ENCODE measurements at places on chromosomes 2 and 18.
A peak's percentile ranks its signal among the peaks of the same experiment; 100 is the strongest.

- DNase-seq: no peak
- no peak overlapping the region for H3K27ac ChIP-seq
- H3K4me3 ChIP-seq: no peak overlapping the region
- H3K27me3 ChIP-seq: no peaks in the 10 kb centered on the region
- H3K4me1 ChIP-seq: no peaks in the 10 kb centered on the region
These were observed 797.5 kb upstream of the RAB6C start for GRCh38 chr2:129181963-129182362.

DNA sequence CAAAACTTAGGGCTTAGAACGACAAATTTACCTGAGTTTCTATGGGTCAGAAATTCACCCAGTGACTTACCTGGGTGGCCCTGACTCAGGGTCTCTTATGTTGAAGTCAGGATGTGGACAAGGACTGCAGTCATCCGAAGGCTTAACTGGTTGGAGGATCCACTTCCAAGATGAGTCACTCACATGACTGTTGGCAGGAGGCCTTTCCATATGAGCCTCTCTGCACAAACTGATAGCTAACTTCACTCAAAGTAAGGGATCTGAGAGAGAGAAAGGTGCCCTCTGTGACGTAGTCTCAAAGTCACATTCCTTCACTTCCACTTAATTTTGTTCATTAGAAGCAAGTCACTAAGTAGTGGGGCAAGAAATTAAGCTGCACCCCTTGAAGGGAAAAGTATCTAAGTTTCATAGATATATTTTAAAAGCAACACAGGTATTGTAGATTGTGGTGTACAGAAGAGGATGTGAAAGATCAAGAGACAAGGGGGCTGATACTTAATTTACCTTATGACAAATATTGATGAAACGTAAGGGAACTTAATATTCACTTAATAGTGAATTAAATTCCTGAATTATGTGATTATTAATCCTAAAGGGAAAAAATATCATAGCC lies 48.4 kb downstream of the TANK start:
- no peak overlapping the region for H3K27ac ChIP-seq
- H3K4me1 ChIP-seq: peaks cover 3% of the 10 kb centered on the region
- H3K36me3 ChIP-seq: peaks cover 45% of the 10 kb centered on the region
- H3K4me3 ChIP-seq: no peak overlapping the region
- H3K27me3 ChIP-seq: no peaks in the 10 kb centered on the region

DNA sequence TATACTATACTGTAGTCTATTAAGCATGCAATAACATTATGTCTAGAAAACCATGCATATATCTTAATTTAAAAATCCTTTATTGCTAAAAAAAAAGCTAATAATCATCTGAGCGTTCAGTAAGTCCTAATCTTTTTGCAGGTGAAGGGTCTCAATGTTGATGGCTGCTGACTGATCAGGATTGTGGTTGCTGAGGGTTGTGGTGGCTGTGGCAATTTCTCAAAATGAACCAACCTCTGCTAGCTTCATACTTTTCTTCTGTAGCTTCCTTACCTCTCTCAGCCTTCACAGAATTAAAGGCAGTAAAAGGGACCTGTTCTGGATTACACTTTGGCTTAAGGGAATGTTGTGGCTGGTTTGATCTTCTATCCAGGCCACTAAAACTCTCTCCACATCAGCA lies 235.8 kb downstream of the NBAS start:
- H3K36me3 ChIP-seq: peaks cover 22% of the 10 kb centered on the region
- no peaks in the 10 kb centered on the region for H3K27me3 ChIP-seq
- no peak overlapping the region for H3K27ac ChIP-seq

GRCh38 chr2:173101687-173102086 lies 26.0 kb downstream of the MAP3K20 start:
- H3K27ac ChIP-seq: no peak overlapping the region
- H3K36me3 ChIP-seq: no peaks in the 10 kb centered on the region
- DNase-seq: no peak
- H3K27me3 ChIP-seq: no peaks in the 10 kb centered on the region
- H3K4me3 ChIP-seq: no peak overlapping the region

DNA sequence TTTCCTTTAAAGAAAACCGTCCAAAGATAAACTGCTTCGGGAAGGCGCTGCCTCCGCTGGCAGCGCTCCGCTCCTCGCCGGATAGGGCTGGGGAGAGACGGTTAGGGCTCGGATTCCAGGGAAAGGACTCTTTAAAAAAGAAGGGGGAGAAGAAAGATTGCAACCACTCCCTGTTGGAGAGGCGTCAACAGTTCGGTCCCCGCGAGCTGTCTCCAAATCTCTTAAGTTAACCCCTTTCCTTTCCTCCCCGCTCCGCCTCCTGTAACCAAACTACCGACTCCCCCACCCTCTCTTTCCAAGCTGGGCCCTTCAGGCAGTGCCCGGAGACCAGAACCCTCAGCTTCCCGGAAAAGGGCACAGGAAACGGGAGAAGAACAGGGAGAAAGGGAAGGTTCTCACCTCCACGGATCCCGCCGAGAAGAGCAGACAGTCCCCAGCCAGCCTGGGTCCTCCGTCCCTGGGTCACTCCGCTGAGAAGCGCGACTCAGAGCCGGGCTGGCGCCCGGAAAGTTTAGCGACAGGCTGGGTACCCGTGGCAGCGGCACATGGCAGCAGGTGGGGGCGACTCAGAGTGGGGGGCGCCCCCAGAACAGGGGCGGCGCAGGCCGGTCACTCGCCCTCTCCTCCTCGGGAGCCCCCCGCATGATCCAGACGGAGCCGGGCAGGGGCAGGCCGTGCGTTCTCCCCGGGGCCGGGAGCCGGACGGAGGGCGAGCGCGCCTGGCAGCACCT lies 675 bp downstream of the FZD5 start:
- peaks cover 22% of the 10 kb centered on the region for H3K4me1 ChIP-seq
- DNase-seq: no peak
- H3K27ac ChIP-seq: no peak overlapping the region
- peak overlapping the region; percentile 78 for H3K4me3 ChIP-seq
- H3K27me3 ChIP-seq: peaks cover 4% of the 10 kb centered on the region

- H3K4me3 ChIP-seq: no peak overlapping the region
- DNase-seq: no peak
- no peaks in the 10 kb centered on the region for H3K36me3 ChIP-seq
- no peaks in the 10 kb centered on the region for H3K4me1 ChIP-seq
- no peak overlapping the region for H3K27ac ChIP-seq
- no peaks in the 10 kb centered on the region for H3K27me3 ChIP-seq
These were observed 118.9 kb downstream of the LPIN1 start for GRCh38 chr2:11865378-11865777.

DNA sequence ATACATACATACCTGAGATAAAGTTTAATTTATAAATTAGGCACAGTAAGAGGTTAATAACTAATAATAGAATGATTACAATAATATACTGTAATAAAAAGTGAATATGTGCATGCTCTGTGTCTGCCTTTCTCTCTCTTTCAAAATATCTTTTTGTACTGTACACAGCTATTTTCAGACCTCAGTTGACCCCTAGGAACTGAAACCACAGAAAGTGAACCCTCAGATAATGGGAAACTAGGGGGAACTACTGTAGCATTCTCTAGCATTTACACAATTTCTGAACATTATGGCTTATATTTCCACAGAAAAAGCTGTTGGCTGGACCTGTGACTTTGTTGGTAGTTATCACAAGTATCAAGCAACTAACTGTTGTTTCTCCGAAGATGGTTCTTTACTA lies 25.9 kb downstream of the WDR75 start:
- no peaks in the 10 kb centered on the region for H3K27me3 ChIP-seq
- H3K4me3 ChIP-seq: no peak overlapping the region
- no peak overlapping the region for H3K27ac ChIP-seq
- no peaks in the 10 kb centered on the region for H3K4me1 ChIP-seq
- no peak for DNase-seq

DNA sequence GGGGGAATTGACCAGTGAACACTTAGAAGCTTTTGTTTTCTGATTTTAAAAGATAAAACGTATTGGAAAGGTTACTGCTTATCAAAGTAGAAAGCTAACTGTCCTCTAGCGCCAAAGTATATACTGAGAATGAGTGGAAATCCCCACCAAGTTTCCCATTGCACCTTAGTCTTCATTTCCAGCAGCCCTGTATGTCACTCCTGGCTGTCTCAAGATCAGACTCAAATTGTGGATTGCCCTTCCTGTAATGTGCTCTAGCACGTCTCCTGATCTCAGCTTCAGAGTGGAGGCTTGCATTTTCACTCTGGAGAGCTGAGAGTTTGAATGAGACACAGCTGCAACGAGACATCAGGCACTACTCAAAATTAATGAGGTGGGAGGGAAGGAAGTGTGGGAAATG lies 26.6 kb downstream of the MFF start:
- no peaks in the 10 kb centered on the region for H3K27me3 ChIP-seq
- H3K4me3 ChIP-seq: no peak overlapping the region
- no peak overlapping the region for H3K27ac ChIP-seq
- no peaks in the 10 kb centered on the region for H3K4me1 ChIP-seq

DNA sequence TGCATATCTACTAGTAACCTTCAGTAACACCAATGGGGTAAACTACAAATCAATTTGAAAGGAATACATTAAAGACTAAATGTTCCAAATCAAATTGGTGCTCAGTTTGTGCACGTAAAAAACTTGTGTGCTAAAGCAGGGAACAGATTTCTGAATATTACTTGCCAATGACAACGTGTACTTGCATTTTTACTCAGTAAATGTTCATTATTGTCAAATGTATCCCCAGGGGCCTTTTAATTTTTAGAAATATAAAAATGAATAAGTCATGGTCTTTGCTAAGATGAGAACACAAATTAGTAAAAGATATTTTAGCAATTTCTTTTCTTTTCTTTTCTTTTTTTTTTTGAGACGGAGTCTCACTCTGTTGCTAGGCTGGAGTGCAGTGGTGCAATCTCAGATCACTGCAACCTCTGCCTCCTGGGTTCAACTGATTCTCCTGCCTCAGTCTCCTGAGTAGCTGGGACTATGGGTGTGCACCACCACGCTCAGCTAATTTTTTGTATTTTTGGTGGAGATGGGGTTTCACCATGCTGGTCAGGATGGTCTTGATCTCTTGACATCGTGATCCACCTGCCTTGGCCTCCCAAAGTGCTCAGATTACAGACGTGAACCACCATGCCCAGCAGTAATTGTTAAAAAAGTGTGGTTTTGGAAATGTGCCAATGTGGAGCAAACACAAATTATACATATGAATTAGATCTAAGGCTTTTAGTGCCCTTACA lies 52.6 kb downstream of the PMAIP1 start:
- H3K4me3 ChIP-seq: no peak overlapping the region
- no peaks in the 10 kb centered on the region for H3K4me1 ChIP-seq
- H3K27me3 ChIP-seq: no peaks in the 10 kb centered on the region

DNA sequence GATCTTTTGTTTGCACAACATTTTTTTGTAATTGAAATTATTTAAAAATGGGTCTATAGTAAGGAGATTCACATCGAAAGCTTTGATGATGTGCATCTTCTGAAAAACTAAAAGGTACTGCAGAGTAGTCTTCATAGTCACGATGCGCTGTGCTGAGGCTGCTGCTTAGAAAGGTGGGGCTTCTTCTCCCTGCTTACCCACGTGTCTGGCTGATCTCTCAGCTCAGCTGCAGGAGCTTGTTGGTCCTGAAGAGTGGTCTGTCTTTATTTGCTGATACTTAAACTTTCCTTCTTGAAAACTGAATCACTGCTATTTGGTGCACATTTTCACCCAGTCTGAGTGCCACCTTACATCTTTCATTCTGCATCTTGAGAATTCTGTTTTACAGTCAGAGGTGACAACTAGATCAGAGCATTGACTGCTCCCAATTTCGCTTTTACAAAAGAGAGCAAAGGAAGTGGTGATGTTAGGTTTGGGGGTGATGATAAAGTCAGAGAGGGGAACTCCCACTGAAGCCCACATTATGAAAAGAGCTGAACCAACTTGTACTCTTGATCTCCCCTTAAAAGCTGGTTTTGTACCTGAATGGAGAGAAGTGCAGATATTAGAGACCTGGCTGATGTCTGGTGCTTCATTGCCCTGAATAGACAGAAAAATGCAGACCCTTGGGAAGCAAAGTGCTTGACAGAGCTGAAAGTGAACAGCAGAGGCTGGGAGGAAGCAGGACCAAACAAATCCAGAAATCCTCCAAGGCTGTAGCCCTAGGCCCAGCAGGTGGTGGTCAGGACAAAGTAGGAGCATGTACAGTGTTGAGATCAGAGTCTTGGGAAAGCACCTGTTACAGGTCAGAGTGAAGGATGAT lies 984.5 kb downstream of the TSN start:
- H3K4me3 ChIP-seq: no peak overlapping the region
- H3K4me1 ChIP-seq: no peaks in the 10 kb centered on the region
- H3K36me3 ChIP-seq: no peaks in the 10 kb centered on the region
- DNase-seq: no peak
- H3K27me3 ChIP-seq: no peaks in the 10 kb centered on the region

- H3K27ac ChIP-seq: no peak overlapping the region
- no peaks in the 10 kb centered on the region for H3K36me3 ChIP-seq
- H3K4me1 ChIP-seq: no peaks in the 10 kb centered on the region
- no peak for DNase-seq
- H3K27me3 ChIP-seq: no peaks in the 10 kb centered on the region
- H3K4me3 ChIP-seq: no peak overlapping the region
These were observed 103.0 kb upstream of the STK39 start for GRCh38 chr2:168350380-168350779.

DNA sequence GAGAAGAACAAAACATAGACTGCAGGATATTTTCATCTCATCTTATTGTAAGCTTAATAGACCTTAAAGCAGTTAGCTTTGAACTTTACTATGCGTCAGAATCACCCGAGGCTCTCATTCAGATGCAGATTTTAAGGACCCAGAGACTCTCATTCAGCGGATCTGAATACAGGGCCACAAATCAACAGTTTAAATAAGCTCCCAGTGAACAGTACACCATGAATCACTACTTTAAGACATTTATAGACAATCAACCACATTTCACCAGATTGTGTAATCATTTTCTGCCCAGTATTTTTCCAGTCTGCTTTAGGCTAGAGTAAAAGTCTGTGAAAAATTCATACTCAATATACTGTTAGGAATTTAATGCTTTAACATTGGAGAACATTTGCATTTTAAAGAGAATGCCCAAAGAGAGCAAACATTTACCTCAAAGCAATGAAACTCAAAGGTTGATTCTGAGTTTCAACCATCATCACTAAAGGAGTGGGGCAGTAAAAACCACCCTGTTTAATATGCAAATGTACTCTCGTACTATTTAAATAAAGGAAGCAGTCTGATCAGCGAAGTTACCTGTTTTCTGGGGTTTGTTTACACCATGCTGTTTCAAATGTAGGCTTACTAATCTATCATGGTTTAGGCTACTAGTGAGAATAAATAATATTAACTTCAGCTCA lies 11.0 kb upstream of the ALPK2 start:
- no peak overlapping the region for H3K27ac ChIP-seq
- no peaks in the 10 kb centered on the region for H3K4me1 ChIP-seq
- no peaks in the 10 kb centered on the region for H3K36me3 ChIP-seq
- no peaks in the 10 kb centered on the region for H3K27me3 ChIP-seq
- no peak for DNase-seq
- H3K4me3 ChIP-seq: no peak overlapping the region

Measured in effector memory CD4-positive, alpha-beta T cell (primary cell).